ENCODE measurements at places on chromosomes 3 and 15.

- no peak for DNase-seq
These were observed 2.3 kb downstream of the SH3BP5 start for GRCh38 chr3:15330031-15330596.

GRCh38 chr15:92277776-92278175 lies 115.9 kb upstream of the ST8SIA2 start:
- DNase-seq, result no peak

- no peak for DNase-seq
These were observed 85.6 kb downstream of the PDCD6IP start for GRCh38 chr3:33883951-33884561.

DNA sequence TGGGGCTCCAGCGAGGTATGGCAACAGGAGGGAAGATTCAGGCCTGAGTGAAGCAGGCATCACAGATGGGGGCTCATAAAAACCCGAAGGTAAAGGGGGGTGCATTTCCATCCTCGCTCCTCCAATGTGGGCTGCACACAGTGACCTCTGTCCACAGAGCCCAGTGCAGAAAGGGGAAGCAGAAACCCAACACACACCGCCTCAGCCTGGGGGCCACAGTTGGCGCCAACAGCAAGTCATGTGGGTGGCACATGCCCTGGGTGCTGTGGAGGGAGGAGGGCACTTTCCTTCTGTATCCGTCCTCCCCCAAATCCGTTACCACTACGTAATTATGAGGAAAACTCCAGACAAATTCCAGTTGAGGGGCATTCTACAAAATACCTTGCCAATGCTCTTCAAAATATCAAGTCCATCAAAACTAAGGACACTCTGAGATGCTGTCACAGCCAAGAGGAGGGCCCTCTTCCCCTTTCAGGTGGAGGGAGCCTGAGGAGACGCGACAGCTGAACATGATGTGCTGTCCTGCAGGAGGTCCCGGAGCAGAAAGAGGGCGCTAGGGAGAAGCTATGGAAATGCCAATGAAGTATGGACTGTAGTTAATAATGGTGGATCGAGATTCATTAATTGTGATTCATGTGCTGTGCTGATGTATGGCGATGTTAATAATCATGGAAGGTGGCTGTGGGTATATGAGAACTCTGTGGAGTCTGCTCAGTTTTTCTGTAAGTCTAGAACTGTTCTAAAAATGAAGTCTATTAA lies 16.4 kb downstream of the APBA2 start:
- no peak for DNase-seq

DNA sequence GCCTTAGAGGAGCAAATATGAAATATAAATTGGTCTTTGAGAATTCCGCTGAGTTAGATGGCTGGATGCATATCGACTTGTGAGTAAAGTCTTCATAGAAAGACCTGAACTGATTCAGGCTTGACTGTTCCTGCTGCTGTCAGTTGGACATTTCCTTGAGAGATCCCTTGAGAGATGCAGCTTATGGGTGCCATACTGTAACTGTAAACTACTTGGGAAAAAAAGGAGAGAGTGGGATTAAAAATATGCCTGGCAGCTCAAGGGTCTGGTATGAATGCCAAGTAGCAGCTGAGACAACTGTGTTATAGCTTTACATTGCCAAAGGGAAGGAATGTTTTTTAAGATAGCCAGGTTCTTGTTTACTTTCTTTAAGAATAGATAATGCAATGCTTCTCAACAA lies 926.6 kb downstream of the EPHA3 start:
- DNase-seq, result no peak

DNA sequence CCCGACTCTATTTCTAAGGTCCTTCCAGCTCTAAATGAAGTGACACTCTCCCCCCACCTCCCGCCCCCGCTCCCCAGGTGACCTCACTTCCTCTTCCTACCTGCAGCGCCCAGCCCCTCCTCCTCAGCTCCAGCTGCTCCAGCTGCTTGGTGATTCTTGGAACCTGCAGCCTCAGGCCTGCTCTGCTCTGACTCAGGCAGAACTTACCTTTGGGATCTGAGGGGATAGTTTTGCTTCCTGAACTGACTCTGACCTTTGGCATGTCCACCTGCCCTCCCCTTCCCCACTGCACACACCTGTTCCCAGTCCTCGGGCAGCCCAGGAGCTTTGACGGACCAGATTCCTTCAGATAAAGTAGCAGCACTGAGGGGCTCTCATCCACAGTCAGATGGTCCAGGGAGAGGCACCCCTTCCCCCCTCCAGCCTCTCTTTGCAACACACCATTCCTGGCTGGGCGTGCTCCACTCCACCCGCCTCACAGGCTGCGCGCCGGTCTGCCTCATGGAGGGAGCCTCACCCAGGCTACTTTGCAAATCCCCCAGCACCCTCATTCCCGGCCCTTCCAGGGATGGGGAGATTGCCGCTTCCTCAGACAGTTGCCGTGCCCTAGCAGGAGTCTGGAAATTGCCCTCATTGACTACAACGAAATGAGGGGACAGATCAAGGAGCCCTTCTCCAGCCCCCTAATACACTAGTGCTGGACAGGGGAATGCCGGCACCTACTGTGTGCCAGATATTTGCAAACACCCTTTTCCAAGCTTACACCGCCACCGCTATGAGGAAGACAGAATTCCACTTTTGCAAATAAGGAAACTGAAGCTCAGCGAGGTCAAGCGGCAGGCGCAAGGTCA lies 692 bp upstream of the C15orf39 start:
- DNase-seq, result peak; percentile 50

- no peak for DNase-seq
These were observed 532.8 kb downstream of the FOXP1 start for GRCh38 chr3:71050538-71051258.

DNA sequence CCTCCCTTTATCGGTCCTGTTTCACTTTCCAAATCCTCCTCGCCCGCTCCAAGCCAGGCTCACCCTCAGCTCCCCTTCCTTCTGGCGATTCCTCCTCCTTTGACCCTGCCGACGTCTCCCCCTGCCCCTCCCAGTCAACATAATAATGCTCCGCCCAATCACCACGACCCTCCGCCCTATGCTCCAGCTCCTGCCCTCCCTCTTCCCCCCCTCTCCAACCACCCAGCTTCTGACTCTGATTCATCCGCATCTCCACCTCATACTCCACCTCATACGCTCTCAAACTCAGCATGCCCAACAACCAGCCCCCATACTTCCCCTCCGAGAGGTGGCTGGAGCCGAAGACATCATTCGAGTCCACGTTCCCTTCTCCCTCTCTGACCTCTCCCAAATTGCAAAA lies 7.1 kb upstream of the AADAC start:
- no peak for DNase-seq

DNA sequence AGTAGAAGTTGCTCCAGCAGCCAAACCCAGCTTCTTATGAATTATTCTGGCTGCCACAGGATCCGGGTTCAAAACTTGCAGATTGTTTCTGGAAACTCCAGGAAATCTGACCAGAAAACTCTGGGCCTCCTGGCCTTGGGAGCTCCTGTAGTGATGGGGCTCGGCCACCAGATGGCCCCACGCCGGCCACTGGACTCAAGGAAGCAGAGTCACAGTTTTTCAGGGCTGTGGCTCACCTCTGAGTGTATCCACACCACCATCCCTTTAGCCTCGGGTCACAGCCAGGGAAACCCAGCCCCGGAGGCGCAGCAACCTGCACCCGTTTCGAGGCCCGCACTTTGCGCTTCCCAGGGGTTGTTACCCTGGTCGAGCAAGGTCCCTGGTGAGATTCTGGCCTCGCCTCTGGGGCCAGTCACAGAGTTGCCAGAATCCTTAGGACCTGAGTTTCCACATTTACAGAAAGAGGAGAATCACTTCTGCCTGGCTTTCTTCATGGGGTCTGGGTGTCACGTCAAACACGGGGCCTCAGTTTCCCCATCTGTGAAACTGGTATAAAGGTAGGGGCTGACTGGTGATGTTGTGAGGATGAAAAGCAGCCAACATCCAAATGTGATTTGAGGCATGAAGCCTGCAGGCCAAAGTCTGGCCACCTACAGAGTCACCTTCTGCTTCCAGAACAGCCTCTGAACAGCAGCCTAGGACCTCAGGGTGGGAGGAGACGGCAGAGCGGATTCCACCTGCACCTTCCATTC lies 53.5 kb upstream of the LCTL start:
- peak; percentile 58 for DNase-seq

DNA sequence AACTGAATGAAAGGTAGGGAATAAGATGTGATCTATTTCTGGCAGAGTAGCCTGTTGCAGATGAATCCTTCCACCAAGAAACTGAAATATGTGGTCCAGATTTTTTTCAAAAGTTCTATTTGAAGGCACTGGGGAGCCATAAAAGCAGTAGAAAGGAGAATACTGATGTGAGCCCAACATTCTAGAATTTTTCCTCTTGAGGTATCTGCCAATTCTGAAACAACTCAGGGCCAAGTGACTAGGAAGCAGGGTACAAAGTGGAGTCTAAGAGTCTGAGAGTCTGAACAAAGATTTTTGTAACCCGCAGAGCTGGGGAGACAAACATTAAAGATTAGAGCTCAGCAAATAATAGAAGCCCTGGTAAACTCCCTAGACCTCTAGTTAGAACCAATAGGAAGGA lies 58.3 kb upstream of the SLCO3A1 start:
- DNase-seq, result no peak

GRCh38 chr3:178709051-178709450 lies 172.8 kb downstream of the KCNMB2 start:
- no peak for DNase-seq

GRCh38 chr15:96245252-96245651 lies 85.2 kb upstream of the NR2F2 start:
- no peak for DNase-seq

- DNase-seq, result no peak
These were observed 6.1 kb downstream of the GRAMD1C start for GRCh38 chr3:113844622-113845222.

- no peak for DNase-seq
These were observed 349.4 kb downstream of the LRTM1 start for GRCh38 chr3:54578417-54578816.

DNA sequence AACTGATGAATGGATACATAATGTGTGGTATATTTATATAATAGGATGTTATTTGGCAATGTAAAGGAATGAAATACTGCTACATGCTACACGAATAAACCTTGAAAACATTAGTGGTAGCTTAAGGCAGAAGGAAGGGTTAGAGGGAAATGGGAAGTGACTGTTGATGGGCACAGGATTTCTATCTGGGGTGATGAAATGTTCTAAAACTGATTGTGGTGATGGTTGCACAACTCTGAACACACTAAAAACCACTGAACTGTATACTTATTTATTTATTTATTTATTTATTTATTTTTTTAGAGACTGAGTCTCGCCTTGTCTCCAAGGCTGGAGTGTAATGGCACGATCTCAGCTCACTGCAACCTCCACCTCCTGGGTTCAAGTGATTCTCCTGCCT lies 24.8 kb upstream of the SHISA5 start:
- DNase-seq, result no peak

DNA sequence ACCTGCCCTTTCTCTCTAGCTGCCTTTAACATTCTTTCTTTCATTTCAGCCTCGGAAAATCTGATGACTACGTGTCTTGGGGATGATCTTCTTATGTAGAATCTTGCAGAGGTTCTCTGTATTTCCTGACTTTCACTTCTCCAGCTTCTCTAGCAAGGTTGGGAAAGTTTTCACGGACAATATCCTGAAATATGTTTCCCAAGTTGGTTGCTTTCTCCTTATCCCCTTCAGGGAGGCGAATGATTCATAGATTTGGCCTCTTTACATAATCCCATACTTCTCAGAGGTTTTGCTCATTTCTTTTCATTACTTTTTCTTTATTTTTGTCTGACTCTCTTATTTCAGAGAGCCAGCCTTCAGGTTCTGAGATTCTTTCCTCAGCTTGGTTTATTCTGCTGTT lies 62.1 kb upstream of the CCDC54 start:
- no peak for DNase-seq

DNA sequence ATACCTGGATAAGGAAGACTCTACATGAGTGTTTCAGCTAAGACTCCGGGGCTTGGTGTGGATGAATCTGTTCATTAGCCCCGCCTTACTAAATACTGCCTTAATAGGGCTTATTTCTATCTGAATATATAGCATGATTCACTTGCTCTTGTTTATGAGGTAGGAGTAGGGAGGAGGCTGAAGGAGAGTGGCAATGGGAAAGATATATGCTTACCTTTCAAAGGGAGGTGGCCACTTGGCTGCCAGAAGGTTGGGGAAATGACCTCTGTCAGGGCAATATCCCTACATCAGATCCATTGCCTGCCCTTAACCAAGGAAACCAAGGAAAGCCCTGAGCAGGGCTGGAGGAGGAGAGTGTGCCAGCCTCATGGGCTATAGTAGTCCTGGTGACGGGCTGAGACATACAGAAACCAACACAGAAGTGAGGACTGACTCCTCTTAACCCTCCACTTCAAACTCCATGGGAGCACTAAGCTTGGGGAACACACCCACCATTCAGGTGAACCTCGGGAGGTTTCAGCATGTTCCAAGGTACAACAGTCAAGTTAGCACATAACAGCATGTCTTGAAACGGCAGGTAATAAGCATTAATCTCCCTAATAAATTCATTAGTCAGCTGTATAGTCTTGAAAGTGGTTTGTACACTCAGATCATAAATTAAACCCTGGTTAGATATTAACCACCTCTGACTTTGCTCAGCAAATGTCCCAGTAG lies 80.1 kb downstream of the EOMES start:
- no peak for DNase-seq

GRCh38 chr3:116877968-116878367 lies 168.4 kb downstream of the TUSC7 start:
- no peak for DNase-seq

DNA sequence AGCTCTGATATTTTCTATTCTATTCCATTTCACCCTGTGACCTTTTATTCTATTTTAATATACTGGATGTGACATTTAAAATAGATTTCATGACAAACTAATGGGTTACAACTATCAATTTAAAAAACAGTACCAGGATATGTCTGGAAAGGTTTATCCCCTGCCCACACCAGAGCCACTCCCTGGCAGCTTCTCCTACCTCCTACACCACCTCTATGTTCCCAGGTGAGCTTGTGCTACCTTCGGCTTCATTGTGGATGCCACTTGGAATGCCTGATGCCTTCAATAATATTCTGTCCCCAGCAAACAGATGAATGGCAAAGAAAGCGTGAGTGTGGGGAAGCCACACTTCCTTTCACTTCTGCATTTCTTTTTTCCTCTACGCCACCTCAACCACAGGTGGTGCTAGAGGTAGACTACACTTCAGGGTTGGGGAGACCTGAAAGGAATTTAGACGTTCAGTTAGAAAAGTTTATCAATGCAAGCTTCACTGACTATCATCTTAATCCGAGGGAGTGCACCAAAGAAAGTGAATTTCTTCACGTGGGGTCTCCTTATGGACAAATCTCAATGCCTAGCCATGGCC lies 213.0 kb downstream of the SSR3 start:
- DNase-seq, result no peak

GRCh38 chr3:47441796-47442551 lies 33.8 kb downstream of the SCAP start:
- no peak for DNase-seq

DNA sequence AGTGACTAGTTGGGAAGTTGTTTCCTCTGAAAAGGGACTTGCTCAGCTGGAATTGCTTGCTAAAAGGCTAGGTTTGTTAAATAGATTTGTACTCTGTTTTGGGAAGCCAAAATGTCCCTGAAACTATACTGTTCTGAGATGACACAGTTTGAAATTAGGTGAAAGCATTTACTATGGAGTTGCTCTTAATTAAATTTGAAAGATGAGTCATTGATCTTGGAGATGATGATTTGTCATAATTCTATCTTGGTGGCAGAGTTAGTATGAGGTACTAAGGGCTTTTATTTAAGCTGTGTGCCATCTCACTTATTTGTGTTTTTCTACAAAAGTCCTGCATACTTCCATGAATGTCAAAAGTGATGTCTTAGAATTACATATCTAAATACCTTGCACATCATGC lies 320.9 kb downstream of the PTPRG start:
- DNase-seq, result no peak

GRCh38 chr15:48644827-48645557 lies 517 bp downstream of the FBN1 start:
- DNase-seq, result peak; percentile 18

Measured in activated naive CD8-positive, alpha-beta T cell treated with anti-CD3 and anti-CD28 coated beads, Interleukin-2, amount 50 U/mL, for 24 hours (primary cell).